ENCODE measurements at places on chromosomes 7 and 10.

GRCh38 chr7:30080818-30081217, 52.6 kb downstream of the PLEKHA8 start:
- DNase-seq: no peak

DNA sequence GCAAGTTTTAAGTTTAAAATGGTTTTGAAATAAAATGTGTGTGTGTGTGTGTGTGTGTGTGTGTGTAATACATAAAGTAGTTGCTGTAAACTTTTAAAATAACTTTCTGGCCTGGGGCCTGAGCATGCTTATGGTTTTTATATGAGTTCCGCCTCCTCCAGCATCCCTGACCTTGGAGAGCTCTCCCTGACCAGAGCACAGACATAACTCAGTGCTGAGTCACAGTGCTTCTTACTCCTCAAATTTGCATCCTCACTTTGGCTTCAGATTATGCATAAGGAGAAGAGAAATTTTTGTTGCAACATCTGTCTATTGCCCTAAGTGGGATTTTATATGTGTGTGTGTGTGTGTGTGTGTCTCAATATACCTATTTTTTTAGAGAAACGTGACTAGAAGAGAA, 200.8 kb downstream of the ELMO1 start:
- DNase-seq: no peak

DNA sequence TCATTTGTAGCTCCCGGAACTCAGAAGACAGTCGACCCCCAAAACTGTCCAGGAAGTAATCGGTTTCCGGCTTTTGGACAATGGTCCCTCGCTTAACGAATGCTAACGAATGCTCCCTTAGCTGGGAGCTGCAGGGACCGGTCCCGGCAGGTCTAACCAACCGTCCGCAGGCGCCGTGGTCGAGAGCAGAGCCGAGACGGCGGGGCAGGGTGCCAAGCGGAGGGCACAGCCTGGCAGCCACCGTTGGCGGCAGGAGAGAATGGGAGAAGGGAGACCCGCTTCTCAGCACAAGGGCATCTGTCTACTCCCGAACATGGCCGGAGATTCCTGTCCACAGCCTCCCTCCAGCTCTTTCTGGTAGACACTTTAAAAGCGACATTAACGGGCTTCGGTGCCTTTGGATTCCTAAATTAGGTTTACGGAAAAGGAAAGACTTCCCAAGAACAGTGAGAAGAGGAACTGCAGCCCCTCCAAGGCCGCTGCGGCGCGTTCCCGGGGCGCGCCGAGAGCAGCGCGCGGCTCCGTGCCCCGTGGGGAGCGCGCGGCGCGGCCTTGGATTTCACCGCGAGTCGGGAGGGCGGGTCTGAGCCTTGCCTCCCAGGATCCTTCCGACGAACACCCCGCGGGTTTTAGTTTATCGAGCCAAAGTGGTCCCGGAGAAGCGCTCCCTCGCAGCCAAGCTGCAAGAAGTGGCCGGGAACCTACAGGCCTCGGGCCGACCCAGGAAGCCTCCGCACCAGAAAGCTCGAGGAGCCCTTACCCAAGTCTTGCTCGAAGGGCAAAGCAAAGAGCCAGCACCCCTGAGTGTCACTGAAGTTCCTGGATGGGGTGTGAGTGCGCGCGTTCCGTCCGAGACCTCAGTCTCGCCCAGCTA, 3.6 kb upstream of the TBX20 start:
- no peak for DNase-seq

GRCh38 chr10:58453105-58453504, 59.6 kb upstream of the BICC1 start:
- no peak for DNase-seq

DNA sequence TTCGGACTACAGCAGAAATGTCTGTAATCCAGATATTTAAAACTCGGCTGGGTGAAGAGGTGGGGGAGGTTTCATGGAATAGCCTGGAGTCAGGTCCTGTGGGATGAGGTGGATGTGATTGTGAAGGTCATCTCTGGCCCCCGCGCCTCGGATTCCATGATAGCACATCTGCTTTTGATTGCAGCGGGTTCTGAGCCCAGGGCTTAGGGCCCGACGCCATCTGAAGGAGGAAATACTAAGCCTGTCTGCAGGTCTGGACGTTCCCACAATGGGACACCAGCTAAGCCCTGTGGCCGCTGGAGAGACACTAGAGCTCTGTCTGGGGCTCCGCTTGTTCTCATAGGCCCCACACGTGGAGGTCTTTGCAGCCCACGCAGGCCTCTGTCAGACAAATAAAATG, 328.7 kb downstream of the CXCL12 start:
- DNase-seq: no peak

GRCh38 chr10:83142074-83142563, 997.2 kb upstream of the GHITM start:
- no peak for DNase-seq

- DNase-seq: no peak
These were observed 18.1 kb upstream of the ABCB5 start for GRCh38 chr7:20597339-20597738.

GRCh38 chr10:76649254-76649653, 988.4 kb downstream of the KCNMA1 start:
- no peak for DNase-seq

DNA sequence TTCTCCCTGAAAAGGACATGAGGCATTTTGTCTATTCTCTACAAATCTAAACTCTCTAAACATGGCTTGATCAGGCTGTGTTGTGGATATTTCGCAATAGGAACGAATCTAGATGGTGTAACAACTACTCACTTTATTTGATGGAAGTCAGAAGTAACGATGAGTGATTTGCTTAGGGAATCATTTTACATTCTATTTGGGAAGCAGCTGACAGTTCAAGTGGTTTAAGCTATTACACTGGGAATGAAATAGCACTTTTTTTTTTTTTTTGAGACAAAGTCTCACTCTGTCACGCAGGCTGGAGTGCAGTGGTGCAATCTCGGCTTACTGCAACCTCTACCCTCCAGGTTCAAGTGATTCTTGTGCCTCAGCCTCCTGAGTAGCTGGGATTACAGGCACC, 44.1 kb downstream of the NPY start:
- DNase-seq: no peak

- DNase-seq: no peak
These were observed 94.3 kb downstream of the UBE2H start for GRCh38 chr7:129858490-129858889.

DNA sequence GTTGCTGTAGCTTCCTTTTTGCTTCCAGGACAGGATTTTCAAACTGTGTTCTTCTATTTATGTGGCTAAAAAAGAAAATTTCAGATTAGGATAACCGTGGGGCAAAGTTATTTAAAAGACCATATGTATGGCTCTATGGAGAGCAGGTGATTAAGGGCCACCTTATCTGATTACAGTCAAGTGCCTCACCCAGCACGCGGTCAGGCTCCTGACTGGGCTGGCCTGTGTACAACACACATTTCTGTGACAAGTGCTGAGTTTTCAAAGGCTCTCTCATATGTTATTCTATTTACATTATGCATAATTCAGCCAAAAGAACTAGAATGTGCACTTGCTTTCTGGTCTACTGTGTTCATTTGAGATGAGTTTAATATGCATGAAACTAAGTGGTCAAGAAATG, 547.4 kb downstream of the PHTF2 start:
- DNase-seq: no peak

- no peak for DNase-seq
These were observed 14.9 kb downstream of the CCL26 start for GRCh38 chr7:75756991-75757676.

DNA sequence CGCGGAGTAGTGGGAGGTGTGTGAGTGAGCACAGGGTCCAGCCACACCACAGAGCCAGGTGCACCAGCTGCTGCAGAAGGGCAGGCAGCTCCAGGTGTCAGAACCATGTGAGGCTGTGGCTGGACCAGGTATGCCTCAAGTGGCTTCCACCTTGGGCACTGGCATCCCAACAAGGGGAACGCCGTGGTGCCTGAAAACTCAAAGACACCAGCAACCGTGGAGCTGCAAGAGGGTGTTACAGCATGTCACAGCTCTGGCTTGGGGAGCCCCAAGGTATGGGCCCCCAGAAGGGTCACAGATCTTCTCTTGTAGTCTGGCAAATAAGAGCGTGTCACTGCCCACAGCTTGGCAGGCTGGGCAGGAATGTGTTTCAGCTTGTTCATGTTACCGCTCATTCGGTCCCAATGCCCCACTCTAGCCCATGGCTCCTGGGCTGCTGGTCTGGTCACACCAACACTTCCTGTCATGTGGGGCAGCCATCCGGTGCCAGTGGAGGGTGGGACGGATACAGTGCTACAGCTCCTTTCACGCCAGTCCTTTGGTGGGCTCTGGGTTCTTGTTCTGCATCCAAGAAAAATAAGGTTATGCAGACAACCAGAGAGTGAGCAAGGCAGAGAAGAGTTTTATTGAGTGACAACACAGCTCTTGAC, 29.8 kb downstream of the STRA8 start:
- no peak for DNase-seq

- no peak for DNase-seq
These were observed 432.9 kb upstream of the FOXK1 start for GRCh38 chr7:4249241-4249640.

- DNase-seq: no peak
These were observed 32.0 kb downstream of the ANTXRL start for GRCh38 chr10:46318799-46319198.

- DNase-seq: no peak
These were observed 54.8 kb upstream of the CALD1 start for GRCh38 chr7:134724606-134725005.

GRCh38 chr10:99532687-99533495, at the start of gene NKX2-3:
Gene NKX2-3 (plus strand): TSS chr10:99532942. CDS start chr10:99533132, 190 bp downstream.
- DNase-seq: no peak

DNA sequence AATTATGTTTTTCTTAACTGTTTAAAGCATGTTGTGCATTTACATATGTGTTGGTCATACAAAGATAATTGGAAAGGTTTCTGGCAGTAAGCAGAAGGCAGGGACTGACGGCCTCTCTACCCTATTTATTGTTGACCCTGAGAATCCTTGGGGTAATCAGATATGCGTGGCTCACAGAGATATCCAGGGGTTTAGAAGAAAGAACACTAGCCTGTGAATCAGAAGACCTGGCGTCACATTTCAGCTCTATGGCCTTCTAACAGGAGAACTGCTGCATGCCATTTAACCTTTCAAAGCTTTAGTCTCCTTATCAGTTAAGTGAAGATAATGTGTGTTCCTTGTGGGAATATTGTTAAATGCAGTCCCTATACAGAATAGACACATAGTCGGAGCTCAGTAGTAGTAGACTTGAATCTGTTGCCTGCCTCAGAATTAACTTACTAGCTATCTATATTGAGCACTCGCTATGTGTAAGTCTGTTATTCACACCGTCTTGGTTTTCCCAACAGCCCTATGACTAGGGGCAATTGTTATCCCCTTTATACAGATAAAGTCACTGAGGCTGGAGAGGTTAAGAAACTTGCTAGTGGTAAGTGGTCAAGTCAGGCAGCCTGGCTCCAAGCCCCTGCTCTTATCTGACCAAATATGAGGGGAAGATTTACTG, 129.6 kb upstream of the ANKRD1 start:
- DNase-seq: no peak

DNA sequence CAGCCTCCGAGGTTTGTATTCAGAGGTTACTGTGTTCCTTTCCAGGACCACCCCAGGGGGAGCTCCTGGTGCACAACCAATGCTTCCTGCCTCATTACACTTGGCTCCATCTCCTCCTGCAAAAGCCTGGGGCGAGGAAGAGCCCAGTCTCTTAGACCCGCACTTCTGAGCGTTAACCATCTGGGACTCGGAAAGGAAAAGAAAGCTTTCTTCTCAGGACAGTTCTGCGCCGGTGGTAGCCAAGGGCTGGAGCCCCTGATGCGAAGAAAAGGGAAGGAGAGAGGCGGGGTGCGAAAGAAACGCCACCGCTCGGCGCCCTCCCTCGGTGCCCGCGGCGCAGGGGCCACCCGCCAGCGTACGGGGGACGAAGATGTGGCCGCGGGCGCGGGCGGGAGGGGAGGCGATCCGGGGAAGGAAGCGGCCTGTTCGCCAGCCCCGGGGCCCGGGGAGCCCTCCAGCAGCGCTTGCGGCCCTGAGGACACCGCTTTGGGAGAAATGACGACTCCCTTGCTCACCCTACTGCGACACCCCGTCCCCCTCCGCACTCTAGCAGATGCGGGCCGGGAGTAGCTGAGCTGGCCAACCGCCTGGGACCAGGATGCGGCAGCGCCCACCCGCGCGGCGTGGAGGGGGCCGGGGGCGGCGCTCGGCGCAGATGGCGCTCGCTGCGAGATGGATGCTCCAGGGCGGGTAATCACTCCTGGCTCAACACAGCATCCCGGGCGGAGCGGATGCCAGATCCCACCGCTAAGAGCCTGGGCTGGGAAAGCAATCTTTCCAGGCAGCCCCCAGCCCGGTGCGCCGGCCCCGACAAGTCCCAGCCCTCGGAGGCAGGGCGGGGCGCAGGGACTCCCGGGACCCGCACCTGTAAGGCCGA, 1.3 kb downstream of the NRCAM start:
- DNase-seq: no peak

GRCh38 chr7:73507556-73507955, 14.5 kb downstream of the BAZ1B start:
- no peak for DNase-seq

GRCh38 chr7:2800931-2801688, 43.0 kb downstream of the GNA12 start:
- no peak for DNase-seq

GRCh38 chr10:112195224-112195623, 11.7 kb upstream of the GPAM start:
- no peak for DNase-seq

GRCh38 chr10:30553626-30554439, 75.7 kb downstream of the LYZL2 start:
- no peak for DNase-seq

DNA sequence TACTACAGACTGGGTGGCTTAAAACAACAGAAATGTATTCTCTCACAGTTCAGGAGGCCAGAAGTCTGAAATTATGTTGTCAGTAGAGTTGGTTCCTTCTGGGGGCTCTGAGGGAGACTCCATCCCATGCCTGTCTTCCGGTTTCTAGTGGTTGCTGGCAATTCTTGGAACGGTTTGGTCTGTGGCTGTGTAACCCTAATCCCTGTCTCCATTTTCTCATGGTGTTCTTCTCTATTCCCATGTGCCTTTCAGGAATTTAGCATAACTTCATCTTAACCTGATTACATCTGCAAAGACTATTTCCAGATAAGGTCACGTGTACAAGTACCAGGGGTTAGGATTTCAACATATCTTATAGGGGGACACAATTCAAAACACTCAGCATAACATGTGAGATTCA, 73.2 kb downstream of the FAM241B start:
- no peak for DNase-seq

DNA sequence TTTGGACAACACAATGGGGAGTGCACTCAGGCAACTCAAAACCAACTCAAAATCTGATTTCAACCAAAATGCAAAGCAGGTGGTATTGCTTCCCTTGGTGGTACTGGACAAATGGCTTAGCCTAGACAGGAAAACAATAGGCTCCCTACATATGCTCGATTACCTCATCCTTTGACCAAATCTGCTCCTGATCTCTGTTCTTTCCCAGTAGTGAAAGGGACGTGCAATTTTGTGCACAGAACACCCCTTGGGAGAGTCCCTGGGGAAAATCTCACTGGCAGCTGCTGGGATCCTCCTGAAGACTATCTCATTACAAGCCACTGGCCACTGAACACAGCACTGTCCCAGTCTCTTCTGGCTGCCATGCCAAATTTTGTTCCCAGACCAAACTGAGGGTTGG, 149.2 kb upstream of the VSTM2A start:
- DNase-seq: no peak

- DNase-seq: no peak
These were observed 29.3 kb upstream of the OSBPL3 start for GRCh38 chr7:25009257-25009656.

GRCh38 chr7:131546583-131547141, 9.8 kb downstream of the PODXL start:
- no peak for DNase-seq

- DNase-seq: no peak
These were observed 70.1 kb downstream of the RELN start for GRCh38 chr7:103919272-103919868.
